ENCODE measurements at places on chromosomes 3 and 15. TPM values are rescaled to one million over a fixed set of nuclear protein-coding genes. Genes with fewer than 3 reads are reported as not detected.

Gene FBXL22
- total RNA-seq, result not detected

Gene PROS1
- total RNA-seq, result 73.0 TPM

Gene TRIM71
- total RNA-seq, result 0.05 TPM

Gene CFAP92
- total RNA-seq, result 0.34 TPM

Gene ANKUB1
- not detected for total RNA-seq

Gene RBPMS2
- total RNA-seq, result 0.50 TPM

Gene SNAPC5
- 30.1 TPM for total RNA-seq

Gene ARHGEF26
- 7.4 TPM for total RNA-seq

Gene GATA2
- total RNA-seq, result 5.5 TPM

Gene ERC2
- not detected for total RNA-seq

Gene SPESP1
- total RNA-seq, result not detected

Gene LDHAL6B
- not detected for total RNA-seq

Gene TMC3
- total RNA-seq, result not detected

Gene UTS2B
- not detected for total RNA-seq

Gene CCDC13
- 0.02 TPM for total RNA-seq

Gene NOX5
- not detected for total RNA-seq

Gene FGF7
- not detected for total RNA-seq

Gene PIGB
- total RNA-seq, result 15.1 TPM

Gene MYLK
- total RNA-seq, result 104 TPM

Gene PRR20G
- total RNA-seq, result not detected

Gene HTR3E
- not detected for total RNA-seq

Gene ARRDC4
- total RNA-seq, result 1.7 TPM

Gene IL20RB
- 1.1 TPM for total RNA-seq

Gene RASGRF1
- total RNA-seq, result 2.1 TPM

Gene SIN3A
- total RNA-seq, result 19.2 TPM

Gene ZIC1
- total RNA-seq, result 18.9 TPM

Gene CYP1A2
- not detected for total RNA-seq

Gene ADPRH
- total RNA-seq, result 0.21 TPM

All from A172 (cell line).